ENCODE measurements at places on chromosomes 13 and 19.

GRCh38 chr19:2315818-2316353 is 7.9 kb upstream of the LINGO3 start:
- DNase-seq = no peak

GRCh38 chr19:40586611-40587010 is 9.9 kb downstream of the SHKBP1 start:
- DNase-seq = no peak

GRCh38 chr13:33973194-33973593 is 155.2 kb downstream of the RFC3 start:
- no peak for DNase-seq

- no peak for DNase-seq
Observed at GRCh38 chr13:56697011-56697410, 443.7 kb upstream of the PRR20A start.

DNA sequence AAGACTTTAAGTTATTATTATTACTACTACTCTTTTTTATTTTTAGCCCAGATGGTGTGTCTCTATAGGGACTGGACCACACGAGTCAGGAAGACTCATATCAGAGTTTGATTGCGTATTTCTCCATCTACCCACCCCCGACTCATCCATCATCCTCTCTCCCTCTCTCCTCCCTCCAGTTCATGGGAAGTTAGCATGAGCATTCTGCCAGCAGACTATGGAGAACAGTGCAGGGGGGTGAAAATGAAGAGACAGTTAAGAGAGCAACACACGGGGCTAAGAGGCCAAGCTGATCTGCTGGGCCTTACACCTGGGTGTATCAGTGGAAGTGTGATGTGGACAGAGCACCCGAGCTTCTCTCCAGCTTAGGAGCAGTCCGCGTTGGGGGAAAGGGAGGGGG is 95.0 kb downstream of the UQCRFS1 start:
- DNase-seq = no peak

- DNase-seq = no peak
Observed at GRCh38 chr19:55319785-55320184, 5.4 kb downstream of the TMEM150B start.

DNA sequence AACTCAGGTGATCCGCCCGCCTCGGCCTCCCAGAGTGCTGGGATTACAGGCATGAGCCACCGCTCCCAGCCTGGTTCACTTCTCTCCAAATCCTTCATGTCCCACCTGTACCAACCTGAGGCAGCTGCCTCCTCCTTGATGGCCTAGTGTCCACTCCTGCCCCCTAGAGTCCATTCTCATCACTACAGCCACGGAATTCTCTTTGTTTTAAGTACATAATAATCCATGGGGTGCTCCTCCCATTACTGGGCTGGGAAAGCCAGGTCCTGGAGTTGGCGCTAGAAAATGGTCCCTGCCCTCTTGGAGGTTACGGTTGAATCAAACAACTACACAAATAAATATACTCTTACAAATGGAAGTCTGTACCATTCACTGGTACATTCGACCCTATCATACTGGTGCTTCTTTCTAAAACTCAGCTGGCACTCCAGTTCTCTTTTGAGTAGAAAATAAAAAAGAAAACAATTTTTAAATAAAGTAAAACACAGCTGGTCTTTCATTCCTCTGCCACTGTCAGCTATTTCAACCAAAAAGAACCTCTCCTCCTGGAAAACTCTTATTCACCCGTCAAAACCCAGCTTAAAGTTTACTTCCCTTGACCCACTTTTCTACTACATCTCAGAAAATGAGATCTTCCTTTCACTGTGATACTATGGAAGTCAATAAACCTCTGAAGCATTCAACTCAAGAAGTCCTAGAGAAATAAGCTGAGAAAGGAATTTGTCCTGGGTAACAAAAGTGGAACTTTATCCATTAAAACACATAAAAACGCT is 22.4 kb upstream of the ARHGEF18 start:
- peak; percentile 50 for DNase-seq

GRCh38 chr19:55406826-55407549 is 600 bp downstream of the UBE2S start:
- DNase-seq = no peak

DNA sequence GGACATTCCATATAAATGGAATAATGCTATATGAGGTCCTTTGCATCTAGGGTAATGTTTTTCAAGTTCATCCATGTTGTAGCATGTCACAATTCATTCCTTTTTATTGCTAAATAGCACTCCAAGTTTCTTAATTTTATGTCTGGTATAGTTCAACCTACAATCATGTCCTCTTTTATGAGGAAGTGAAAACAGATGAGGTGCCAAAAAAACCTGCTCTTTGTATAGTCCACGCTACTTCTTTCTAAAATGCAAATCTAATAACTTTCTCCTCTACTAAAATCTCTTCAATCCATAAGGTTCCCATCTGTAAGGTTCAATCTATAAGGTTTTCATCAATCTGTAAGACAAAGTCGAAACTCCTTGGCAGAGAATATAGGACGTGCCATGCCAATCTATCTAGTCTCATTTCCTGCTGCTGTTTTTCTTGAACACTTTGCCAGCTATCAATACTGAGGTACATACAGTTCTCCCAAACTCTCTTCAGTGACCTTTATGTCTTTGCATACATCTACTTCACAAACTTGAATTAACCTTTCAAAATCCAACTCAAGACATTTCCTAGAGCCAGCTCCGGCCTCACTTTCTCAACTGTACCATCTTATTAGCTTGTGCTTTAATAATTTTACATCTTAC is 33.7 kb downstream of the INTS6 start:
- no peak for DNase-seq

DNA sequence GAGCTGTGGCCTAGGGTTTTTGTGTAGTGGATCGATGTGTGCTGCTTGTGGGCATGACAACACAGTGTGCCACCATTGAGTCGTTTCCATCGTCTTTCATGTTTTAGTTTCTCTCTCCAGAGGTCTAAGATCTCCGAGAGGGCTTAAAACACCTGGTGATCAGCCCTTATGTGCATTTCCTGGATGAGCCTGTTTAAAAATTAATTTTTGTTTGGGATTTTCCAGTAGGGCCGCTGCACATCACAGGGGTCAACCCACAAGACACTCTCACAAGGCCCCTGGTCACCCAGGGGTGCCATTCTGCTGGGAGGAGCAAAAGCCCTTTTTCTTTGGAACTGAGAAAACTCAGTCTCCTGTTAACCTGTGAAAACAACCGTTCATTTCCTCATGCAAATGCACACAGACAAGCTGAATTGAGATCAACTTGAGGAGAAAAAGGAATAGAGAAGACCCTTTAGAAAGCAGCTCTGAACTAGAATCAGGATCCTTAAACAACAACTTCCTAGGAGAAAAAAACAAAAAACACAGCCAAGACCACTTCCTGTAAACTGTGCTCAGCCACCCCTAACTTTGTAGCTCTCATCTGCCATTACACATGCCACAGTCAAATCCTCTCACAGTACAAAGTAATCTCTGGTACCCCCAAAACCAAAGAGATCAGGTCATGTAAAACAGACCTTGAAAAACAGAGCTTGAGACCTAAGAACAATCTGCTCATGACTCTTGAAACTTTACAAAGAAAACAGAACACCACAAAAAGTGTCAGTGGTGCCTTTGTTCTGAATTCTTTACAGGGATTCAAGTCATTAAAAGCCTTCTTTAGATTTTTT is 8.3 kb upstream of the MTRF1 start:
- DNase-seq = no peak

DNA sequence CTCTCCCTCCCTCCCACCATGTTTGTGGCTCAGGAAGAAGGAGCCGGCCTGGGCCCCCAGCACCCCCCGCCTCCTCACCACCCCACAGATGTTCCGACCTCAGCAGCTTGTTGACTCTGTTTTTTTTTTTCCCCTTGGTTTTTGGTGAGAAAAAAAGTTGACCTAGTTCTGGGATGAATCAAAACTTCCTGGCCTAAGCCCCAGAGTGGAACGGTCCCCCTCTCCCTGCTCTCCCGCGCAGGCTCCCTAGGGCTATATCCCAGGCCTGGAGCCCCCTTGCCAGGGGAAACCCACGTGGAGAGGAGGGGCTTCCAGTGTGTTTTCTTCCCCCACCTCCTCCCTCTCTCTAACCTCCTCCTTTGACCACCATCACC is 4.0 kb downstream of the COL5A3 start:
- DNase-seq = no peak

DNA sequence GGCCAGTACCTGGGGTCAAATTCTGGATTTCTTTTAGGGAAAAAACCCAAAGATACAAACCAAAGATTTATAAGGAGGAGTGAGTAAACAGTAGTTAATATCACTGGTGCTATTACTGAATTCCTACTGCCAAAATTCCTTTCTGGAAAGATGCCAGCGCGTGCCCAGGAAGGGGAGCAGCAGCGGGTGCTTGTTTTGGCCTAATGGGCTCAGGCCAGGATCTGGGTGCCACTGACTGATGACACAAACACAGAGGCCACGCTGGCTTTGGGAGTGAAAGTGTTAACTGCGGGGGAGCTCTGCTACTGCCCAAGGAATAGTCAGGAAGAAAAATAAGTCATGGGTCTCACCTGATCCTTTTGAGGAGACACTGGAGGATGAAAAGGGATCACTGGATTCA is 61.2 kb downstream of the KLF2 start:
- DNase-seq = no peak

- DNase-seq = no peak
Observed at GRCh38 chr19:34366738-34367623, 2.0 kb downstream of the GPI start.

DNA sequence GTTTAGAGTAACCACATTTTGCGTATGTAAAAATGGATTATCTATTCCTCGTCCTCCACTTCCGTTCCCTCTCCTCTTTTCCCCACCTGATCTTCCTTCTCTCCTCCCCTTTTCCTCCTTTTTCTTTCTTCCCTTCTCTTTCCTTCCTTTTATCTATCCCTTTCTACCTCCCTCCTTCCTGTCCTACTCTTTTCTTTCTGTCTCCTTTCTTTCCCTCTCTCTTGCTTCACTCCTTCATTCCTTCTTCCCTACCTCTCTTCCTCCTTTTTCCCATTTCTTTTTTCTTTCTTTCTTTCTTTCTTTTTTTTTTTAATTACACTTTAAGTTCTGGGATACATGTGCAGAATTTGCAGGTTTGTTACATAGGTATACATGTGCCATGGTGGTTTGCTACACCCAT is 688.4 kb upstream of the GPC6 start:
- no peak for DNase-seq

GRCh38 chr13:59658738-59659330 is 504.9 kb downstream of the DIAPH3 start:
- DNase-seq = no peak

- no peak for DNase-seq
Observed at GRCh38 chr13:111423168-111423785, 102.8 kb downstream of the TEX29 start.

DNA sequence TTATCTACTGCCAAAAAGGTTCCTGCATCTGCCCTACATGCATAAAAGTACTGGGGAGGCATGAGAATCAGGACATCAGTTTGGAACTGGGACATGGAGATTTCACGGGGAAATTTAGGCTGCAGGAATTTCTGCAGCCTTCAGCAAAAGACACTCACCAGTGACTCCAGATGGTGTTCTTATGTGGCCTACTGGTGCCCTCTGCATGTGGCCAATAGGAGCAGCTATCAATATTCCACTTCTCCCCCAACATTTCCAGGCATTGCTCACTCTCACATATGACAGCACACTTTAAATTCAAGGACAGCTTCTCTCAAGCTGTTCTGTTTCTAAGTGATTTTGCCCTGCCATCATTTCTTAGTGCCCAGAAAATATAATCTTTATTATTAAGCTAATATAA is 570.5 kb upstream of the ARGLU1 start:
- DNase-seq = no peak

Measured in activated CD4-positive, CD25-positive, alpha-beta regulatory T cell treated with anti-CD3 and anti-CD28 coated beads, Interleukin-2, amount 50 U/mL, for 72 hours (primary cell).